ENCODE measurements at places on chromosomes 12 and 14. TPM values are rescaled to one million over a fixed set of nuclear protein-coding genes. Genes with fewer than 3 reads are reported as not detected.
A peak's percentile ranks its signal among the peaks of the same experiment; 100 is the strongest.

Gene MORN3
- total RNA-seq: 2.6 TPM

Gene ESR2
- total RNA-seq: 0.26 TPM

Gene CFAP54
- 0.44 TPM for total RNA-seq

Gene IRF2BPL
- 34.3 TPM for total RNA-seq

Gene GABARAPL1
- 2.9 TPM for total RNA-seq

Gene MYH6
- total RNA-seq: 0.16 TPM

Gene DDN
- 0.61 TPM for total RNA-seq

Gene MMP19
- total RNA-seq: not detected

Gene SLC5A8
- total RNA-seq: not detected

- no peak for DNase-seq
Observed at GRCh38 chr14:49553892-49554291, 32.3 kb downstream of the RPS29 start.

GRCh38 chr12:113586461-113586860 lies 114.8 kb upstream of the LHX5 start:
- DNase-seq: no peak

- DNase-seq: no peak
Observed at GRCh38 chr12:116766285-116766684, 28.2 kb downstream of the RNFT2 start.

GRCh38 chr14:22807432-22808087 lies 7.7 kb downstream of the SLC7A7 start:
- DNase-seq: no peak

- DNase-seq: no peak
Observed at GRCh38 chr12:124318278-124319020, 23.6 kb downstream of the RFLNA start.

- DNase-seq: peak; percentile 73
Observed at GRCh38 chr14:64755781-64756221, 51.6 kb downstream of the PLEKHG3 start.

GRCh38 chr14:44531658-44532057 lies 24.6 kb upstream of the FSCB start:
- no peak for DNase-seq

DNA sequence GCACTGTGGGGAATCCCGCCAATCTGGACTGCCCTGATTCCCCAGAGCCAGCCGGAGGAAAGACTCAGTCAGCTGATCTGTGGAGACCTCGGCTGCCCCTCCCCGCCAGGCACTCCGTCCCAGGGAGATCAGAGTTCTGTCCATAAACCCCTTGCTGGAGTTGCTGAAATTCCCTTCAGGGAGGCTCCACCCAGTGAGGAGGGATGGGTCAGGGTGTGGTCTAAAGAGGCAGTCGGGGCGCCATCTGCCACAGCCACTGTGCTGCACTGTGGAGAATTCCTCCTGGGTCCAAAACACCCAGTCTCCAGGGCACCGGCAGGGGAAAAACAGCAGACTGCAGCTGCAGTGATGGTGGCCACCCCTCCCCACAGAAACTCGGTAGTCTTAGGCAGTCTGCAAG lies 1922.3 kb upstream of the FLRT2 start:
- DNase-seq: no peak

DNA sequence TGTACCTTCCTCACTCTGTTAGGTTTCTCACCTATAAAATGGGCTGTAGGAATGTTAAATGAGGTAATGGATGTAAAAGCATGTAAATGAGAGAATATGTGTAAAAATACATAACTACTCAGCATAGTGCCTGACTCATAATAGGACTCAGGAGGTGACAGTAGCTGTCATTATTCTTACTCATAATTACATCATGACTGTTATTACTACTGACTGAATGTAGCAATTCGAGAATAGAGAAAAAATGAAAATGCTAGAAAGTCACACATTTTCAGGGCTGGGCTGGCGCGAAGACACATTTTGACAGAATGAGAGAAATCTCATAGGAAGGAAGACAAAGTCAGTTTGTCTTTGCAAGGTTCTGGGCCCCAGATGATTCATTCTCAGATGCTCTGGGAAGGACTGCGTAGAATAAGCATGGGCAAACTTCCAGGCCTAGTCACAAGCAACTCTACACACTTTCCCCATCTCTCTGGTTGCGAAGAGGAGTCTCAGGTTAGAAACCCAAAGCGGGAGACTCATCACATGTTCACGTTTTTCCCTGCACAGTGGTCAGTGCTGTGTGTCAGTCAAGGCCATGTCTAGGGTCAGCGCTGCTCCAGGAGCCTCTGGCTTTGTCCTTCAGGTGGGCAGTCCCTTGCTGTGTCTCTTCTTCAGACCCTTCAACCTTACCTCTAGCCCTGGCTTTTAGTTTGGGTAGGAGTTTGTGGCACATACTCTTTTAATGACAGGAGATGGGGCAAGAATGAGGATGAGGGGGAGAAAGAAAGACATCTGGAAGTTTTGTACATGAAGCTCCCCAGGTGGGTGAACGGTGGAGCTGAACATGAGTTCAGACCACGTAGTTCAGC lies 8.4 kb downstream of the GPRC5A start:
- peak; percentile 87 for DNase-seq

- DNase-seq: no peak
Observed at GRCh38 chr12:113909776-113910420, 56.2 kb downstream of the RBM19 start.

DNA sequence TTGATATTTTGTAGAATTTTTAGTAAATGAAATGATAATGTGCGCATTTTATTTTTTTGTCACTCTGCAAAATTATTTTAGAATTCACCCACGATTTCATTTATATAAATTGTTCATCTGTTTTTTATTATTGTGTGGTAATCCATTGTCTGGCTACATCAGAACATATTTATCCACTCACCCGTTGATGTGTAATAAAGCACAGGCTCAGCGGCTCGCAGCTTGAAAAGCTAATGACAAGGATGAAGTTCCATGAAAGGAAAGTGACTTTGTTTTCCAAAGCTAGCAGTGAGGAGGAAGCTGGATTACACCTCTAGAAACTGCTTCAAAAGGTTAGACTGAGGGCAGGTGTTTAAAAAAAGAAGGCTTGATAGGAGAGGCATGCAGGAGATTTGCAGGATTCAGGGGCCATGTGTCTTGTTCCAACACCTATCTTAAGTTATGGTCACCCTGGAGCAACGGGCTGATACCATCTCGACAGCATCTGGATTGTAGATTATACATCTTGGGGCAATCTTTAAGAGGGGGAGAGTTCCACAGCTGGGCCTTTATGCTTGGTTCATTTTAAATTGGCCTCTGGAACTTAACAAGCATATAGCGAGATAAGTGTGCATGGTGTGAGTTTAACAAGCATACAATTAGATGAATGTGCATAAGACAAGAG lies 194.1 kb downstream of the TMTC3 start:
- DNase-seq: no peak

DNA sequence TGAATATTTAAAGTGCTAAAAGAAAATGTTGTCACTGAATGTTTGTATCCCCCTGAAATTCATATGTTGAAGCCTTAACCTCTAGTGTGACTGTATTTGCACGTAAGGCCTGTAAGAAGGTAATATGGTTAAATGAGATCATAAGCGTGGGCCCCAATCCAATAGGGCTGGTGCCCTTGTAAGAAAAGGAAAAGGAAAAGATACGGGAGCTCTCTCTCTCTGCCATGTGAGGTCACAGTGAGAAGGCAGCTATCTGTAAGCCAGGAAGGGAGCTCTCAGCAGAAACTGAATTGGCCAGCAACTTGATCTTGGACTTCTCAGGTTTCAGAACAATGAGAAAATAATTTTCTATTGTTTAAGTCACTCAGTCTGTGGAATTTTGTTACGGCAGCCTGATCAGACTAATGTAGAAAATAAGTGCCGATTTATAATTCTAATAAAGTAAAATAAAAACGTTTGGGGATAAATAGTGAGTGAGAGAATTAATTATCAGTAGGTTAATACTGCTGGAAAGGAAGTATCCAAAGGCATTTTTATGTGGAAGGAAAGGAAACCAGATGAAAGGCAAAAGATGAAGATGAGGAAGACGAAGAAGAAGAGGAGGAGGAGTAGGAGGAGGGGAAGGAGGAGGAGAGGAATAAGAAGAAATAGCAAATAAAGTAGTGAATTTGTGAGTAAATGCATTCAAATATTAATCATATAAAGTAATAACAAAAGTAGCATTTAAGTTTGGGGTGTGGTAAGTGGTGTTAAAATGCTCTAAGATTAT lies 188.5 kb upstream of the KRR1 start:
- no peak for DNase-seq

DNA sequence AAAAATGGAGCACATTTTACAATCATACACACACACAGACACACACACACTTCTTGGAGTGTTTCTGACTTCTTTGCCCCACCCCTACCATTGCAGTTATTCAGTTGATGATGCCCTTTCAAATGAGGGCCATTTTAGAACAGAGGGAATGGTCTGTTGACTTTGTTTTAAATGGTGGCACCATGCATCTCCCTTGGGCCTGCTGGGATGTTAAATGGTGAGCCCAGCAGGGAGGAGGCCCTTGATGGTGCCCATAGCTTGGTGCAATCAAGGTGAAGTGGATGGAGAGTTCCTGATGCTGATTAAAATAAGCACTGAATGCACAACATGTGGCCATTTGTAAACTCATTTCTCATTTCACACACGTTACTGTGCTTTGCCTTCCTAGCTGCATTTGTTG lies 13.3 kb downstream of the C12orf75 start:
- DNase-seq: no peak

DNA sequence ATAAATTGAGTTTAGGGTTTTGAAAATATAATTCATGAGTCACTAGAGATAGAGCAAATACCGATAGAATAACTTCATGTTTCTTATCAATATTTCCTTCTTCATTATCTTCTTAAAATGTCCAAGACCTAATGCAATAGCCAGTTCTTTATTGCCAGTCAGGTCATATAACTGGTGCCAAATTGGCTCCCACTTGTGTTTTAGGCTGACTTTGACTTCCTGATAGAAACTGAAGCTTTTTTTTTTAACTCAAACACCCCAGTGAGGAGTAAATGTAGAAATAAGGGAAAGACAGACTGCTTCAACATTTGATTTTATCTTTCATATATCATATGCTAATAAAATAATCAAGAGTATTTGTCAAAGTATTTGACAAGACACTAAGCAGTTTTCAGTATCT lies 80.7 kb downstream of the ARMH4 start:
- no peak for DNase-seq

- no peak for DNase-seq
Observed at GRCh38 chr12:75790219-75790618, 241.4 kb downstream of the PHLDA1 start.

DNA sequence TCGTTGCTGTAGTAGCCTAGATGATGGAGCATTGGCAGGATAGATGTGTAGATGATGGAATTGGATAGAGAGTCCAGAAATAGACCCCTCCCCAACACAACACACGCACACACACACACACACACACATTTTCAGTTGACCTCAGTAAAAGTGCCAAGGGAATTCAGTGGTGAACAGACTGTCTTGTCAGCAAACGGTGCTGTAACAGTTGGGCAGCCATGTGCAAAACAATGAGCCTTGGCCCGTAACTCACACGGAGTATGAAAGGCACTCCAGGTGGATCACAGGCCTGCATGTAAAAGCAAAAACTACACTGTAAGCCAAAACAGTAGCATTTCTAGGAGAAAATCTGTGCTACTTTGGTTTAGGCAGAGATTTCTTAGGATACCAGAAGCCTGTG lies 87.8 kb downstream of the DDX51 start:
- no peak for DNase-seq

GRCh38 chr14:59320361-59320760 lies 131.9 kb downstream of the DAAM1 start:
- no peak for DNase-seq

DNA sequence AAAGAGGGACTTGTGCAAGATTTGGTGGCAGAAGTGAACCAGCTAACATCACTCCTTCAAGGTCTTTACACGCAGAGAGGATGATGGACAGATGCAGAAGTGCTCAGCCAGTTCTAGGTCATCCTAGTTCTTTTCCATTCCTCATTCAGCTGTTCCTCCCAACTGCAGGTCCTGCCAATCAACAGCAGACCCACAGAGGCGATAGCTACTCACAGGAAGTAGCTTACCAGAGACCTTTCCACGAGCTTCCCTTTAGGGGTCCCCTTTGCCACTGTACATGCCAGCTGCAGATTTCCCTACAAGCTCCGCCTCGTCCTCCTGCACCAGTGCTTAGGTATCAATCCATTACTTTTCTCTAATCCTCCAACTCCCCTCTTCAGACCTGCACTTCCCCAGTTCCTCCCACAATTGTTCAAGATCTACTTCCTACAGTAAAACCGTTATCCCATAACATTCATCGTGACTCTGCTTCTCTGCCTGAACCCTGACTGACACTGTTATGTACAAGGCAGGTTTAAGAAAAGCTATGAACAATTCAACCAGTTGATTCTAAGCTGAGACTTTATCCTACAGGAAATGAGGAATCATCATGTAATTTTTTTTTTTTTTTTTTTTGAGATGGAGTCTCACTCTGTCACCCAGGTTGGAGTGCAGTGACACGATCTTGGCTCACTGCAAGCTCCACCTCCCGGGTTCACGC lies 22.5 kb downstream of the RECQL start:
- no peak for DNase-seq

- no peak for DNase-seq
Observed at GRCh38 chr12:3022411-3022810, 54.8 kb upstream of the TSPAN9 start.

- no peak for DNase-seq
Observed at GRCh38 chr14:68442828-68443629, 349.8 kb downstream of the ZFP36L1 start.

- DNase-seq: no peak
Observed at GRCh38 chr14:104350463-104351185, 212.2 kb downstream of the KIF26A start.

DNA sequence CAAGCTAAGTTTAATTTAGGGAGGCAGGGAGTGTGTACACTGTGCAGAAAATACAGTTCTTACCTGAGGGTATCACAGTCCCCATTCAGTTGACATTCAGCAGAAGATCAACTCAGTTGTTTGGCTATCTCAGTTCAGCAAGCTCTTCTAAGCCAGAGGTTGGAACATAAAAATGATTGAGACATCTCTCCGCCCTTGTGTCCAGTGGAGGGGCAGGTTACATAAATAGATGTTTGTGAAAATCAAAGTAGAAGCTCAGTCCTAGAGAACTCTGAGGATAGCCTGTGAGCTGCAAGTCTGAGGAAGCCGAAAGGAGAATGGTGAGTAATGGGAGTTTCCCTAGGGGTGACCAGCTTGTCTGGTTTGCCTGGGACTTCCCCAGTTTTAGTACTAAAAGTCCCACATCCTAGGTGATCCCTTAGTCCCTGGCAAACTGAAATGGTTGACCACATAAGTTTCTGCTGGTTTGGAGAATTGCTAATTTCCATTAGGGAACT lies 251.4 kb upstream of the ATP2B1 start:
- peak; percentile 47 for DNase-seq

Data from activated CD4-positive, alpha-beta T cell treated with anti-CD3 and anti-CD28 coated beads for 36 hours (primary cell).